GM19239 (cell line): ENCODE measurements at places on chromosomes 7 and 10.

DNA sequence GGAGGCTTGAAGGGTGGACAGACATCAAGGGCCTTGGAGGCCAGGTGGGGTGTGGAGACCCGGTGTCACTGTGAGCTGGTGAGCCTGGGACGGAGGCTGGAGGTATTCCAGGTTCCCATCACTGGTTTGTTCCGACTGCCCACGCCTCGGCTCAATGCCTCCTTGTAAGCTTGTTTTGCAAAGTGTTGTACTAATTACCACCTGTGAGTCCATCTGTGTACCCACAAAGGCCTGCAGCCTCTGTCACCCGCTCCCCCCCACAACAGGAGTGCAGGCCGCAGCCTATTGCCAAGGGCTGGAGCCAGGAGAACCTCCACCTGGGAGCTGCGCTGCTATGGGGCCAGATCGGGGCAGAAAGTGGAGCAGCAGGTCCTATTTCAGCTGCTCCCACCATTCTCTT is 521.8 kb upstream of the DPP6 start:
- DNase-seq: no peak

GRCh38 chr7:7220821-7221220 is 38.5 kb downstream of the C1GALT1 start:
- no peak for DNase-seq

- no peak for DNase-seq
These were observed 1.3 kb upstream of the MUC12 start for GRCh38 chr7:100968031-100968430.

DNA sequence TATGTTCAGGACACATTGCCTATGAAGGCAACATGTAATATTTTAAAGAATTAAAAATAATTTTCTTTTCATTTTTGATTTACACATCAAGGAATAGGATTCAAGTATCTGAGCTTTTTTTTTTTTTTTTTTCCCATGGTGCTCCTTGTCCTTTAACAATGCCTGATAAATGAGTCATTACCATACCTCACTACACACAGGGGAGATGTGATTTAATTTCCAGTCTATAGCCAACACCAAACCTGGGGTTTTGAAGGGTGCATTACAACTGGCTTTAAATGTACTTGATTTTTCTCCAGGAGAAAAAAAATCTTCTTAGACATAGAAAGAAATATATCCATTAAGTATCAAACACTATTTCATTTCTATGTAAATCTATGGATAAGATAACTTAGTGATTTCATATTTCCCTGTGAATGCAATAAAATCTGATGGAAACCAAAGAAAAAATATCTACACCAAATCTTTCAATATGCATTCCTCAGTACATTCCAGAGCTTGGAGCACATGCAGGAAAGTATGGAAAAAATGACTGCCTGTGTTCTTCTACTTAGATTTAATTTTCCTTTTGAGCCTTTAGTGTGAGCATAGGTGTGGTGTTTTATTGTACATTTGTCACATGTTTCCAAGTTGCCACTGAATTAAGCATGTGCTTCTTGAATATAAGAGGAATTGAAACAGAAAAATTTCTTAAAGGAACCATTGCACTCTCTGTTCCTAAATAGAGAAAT is 204.8 kb upstream of the MEOX2 start:
- no peak for DNase-seq

- DNase-seq: no peak
These were observed 49.5 kb downstream of the SGMS1 start for GRCh38 chr10:50574305-50574704.

DNA sequence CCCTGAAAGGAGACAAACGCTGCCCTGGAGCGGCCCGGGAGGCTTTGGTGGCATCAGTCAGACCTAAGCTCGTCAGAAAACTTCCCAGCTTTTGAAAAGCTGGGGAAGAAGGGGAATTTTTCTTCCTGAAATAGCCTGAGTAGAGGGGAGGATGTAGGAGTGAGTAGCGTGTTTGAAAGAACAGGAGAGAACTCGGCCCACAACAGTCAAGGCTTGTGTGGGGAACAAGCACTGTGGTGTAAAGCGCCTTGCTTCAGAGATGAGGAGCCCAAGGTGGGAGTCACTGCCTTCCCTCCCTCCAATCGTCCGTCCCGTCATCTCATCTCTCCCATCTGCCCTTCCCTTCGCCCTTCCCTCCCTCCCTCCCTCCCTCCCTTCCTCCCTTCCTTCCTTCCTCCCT is 273.3 kb downstream of the CAMK1D start:
- DNase-seq: no peak
